ENCODE measurements at places on chromosomes 16 and 17. TPM values are rescaled to one million over a fixed set of nuclear protein-coding genes. Genes with fewer than 3 reads are reported as not detected.

DNA sequence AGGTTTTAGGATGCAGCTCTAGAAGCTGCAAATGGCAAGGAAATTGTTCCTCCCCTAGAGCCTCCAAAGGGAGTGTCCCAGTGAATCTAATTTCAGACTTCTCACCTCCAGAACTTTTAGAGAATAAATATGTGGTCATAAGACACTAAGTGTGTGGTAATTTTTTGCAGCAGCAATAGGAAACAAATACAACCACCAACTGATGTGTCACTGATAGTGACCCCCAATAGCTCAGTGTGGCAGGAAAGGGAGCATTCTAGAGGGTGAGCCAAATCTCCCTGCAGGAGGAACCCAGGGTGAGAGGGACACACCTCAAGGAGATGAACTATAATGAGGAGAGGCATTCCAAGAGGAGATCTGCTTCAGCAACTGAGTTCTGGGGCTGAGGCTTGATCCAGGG is 4.1 kb downstream of the CCL4L2 start:
- DNase-seq, result no peak

The PIK3R6 gene
- total RNA-seq, result not detected

DNA sequence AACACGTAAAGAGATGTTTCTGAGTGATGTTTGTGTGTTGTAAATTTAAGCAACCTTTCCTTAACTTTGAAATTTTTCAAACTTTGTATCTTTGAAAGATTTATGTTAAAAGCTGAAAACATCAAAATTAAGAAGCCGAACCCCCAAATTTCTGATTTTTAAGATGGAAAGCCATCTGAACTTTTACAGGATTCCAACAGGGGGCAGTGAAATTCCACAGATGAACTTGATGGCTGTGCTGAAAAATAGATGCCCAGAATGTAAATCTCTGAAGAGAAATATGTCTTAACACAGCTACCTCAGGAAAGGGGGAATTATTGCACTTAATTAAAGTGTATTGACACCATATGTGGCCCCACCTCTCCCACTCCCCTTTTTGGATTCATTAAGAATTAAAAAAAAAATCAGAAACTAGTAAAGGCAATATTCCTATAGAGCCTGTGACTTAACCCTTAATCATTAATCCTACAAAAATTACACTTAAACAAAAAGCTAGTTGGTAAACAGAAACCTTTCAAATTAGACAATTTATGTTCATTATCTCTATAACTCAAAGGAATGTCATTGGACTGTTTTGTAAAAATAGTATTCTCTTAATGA is 597.9 kb downstream of the KCNJ2 start:
- peak; percentile 33 for DNase-seq

The HSF5 gene
- total RNA-seq, result under 0.01 TPM

GRCh38 chr17:8537734-8538133 is 92.8 kb downstream of the MYH10 start:
- no peak for DNase-seq

GRCh38 chr17:81983639-81984373 is 6.4 kb downstream of the ASPSCR1 start:
- no peak for DNase-seq

The EPOP gene
- 0.33 TPM for total RNA-seq

- DNase-seq, result no peak
These were observed 7.0 kb downstream of the ZNF629 start for GRCh38 chr16:30780021-30780420.

DNA sequence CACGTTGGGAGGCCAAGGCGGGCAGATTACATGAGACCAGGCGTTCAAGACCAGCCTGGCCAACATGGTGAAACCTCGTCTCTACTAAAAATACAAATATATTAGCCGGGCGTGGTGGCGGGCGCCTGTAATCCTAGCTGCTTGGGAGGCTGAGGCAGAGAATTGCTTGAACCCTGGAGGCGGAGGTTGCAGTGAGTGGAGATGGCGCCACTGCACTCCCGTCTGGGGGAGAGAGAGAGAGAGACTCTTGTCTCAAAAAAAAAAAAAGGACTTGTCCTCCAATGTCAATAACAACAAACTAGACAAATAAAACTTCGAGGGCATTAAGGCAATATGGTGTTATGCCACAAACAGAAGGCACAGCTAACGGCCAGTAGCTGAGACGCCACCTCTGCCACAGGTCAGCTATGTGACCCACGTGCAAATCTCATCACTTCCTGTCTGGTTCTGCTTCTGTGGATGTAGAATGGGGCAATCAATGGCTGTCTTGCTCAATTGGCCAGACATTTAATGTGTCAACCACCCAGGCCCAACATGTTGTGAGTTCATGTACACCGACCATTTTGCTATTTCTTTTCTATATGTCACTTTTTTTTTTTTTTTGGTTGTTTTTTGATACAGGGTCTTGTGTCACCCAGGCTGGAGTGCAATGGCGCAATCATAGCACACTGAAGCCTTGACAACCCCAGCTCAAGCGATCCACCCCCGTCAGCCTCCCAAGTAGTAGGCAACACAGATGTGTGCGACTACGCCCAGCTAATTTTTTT is 834 bp upstream of the TXNDC11 start:
- DNase-seq, result peak; percentile 68

- DNase-seq, result peak; percentile 62
These were observed 544.5 kb upstream of the CDH11 start for GRCh38 chr16:65666132-65666941.

The DDX42 gene
- total RNA-seq, result 53.4 TPM

- peak; percentile 90 for DNase-seq
These were observed at the start of gene DPH1 for GRCh38 chr17:2029911-2030778. TSS of gene DPH1 (plus strand) at chr17:2030153. CDS start at chr17:2030170, 17 bp downstream.

The HSD17B2 gene
- total RNA-seq, result 0.33 TPM

The IRX5 gene
- total RNA-seq, result 0.17 TPM

DNA sequence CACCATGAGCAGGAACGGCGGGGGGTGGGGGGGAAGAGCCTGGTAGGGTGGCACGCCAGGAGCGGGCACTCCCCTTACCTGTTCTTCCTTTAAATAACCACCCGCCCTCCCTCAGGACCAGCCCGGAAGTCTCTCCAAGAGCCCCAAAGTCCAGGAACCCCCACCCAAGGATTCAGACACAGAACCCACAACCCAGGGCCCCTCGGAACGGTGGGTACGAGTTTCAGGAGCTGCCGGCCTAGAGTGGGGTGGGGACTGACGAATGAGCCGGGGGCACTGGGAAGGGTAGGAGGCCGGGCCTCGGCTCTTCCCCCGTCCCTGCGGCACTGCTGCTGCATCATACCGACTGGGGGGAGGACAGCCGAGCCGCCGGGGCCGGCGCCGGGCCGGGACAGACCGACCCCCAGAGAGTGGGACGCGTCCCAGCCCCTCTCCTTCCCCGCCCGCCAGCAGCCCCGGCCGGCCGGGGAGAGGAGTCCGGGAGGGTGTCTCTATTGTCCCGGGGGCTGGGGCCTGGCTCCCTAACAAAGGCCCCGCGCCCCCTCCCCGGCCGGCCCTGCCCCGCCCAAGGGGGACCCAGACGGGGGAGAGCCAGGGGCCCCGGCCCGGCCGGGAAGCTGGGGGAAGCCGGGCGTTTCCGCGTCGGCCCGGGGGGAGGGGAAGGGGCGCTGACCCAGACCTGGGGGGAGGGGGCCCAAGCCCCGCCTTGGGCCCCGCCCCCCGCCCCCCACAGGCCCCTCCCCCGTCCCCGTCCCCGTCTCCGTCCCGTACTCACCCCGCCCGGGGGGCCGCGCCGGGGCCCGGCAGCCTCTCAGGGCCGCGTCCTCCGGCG is 747 bp downstream of the ATXN7L3 start:
- peak; percentile 59 for DNase-seq

- DNase-seq, result no peak
These were observed 337.5 kb downstream of the SEC14L1 start for GRCh38 chr17:77478281-77478680.

DNA sequence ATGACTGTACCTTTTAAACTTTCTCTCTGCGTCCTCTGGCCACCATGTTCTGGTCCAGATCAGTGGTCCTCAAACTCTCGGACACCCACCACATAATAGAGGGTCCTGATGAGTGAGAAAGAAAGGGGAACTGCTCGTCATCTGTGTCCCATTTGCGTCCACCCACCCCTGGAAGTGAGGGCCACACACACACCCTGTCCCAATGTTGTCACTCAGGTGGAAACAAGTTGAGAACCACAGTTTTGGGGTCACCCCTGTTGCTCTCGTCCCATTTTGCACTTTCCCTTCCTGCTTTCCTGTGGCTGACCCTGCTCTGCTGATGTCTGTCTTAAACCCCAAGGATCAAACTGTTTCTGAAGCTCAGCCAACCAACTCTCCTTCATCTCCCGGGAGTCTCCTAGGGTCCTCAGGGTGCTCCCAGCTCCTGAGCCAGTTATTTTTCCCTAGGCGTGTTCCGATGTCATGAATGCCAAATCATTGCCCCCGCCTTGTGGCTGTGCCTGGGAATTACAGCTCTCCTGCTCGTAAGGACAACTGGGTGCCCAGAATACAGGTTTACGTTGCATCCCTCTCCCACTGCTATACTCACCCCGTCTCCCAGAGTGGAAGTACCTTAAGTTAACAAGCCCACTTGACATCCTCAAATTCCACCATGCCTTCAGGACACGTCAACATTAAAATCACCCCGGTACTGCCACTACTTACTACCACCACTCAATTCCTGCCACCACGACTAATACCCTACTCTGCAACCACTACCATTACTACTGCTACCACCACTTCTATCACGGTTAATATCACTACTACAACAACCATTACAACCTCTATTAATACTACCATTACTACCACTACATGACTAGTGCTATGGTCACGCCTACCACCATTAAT is 26.0 kb upstream of the HNF1B start:
- peak; percentile 63 for DNase-seq

DNA sequence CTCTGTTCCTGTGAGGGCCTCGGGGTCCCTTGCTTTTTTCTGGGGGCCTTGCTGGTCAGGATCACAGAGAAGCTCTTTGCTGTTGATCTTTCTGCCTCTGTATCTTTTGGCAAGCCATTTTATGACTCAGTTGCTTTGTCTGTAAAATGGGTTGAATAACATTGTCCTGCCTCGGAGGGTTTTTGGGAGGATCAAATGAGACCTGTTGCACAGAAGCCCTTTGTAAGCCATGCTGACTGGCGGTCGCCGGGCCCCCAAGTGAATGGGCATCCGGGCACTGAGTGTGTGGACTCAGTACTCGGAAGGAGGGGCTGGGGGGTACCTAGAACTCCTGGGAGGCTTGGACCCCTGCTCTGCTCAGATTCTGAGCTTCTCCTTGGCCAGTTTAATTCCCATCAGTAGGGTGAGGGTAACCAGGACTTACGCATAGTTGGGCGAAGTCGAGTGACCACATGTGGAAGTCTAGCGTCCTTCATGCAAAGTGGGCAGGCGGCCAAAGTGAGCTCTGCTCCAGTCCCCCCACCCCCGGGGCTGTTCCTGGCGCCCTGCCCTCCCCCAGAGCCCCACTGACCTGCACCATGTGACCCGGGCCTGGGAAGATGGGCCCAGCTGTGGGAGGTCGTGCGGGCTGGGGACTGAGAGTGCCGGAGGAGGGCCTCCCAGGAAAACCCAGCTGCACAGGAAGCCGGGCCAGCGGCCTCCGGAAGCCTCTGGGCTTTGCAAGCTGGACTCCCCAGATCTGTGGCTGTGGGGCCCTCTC is 284.0 kb downstream of the SEC14L1 start:
- peak; percentile 95 for DNase-seq

DNA sequence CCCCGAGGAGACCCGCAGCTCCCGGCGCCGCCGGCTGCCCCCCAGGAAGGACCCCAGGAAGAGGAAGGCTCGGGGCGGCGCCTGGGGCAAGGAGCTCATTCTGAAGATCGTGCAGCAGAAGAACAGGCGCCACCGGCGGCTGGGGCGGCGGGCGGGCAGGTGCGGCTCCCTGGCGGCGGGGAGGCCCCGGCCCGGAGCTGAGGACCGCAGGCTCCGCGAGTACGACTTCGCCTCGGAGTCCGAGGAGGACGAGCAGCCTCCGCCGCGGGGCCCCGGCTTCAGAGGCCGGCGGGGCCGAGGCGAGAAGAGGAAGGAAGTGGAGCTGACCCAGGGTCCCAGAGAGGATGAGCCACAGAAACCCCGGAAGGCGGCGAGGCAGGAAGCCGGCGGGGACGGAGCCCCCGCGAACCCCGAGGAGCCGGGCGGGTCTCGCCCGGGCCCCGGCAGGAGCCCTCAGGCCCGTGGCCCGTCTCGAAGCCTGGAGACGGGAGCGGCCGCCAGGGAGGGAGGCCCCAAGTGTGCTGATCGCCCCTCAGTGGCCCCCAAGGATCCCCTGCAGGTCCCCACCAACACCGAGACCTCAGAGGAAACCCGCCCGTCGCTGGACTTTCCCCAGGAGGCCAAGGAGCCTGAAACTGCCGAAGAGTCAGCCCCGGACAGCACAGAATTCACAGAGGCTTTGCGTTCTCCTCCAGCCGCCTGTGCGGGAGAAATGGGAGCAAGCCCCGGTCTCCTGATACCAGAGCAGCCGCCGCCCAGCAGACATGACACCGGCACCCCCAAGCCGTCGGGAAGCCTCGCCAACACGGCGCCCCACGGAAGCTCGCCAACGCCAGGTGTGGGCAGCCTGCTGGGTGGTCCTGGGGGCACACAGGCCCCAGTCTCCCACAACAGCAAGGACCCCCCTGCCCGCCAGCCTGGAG is 22.3 kb upstream of the ZFPM1 start:
- peak; percentile 22 for DNase-seq

- peak; percentile 39 for DNase-seq
These were observed 31.2 kb downstream of the CHD9 start for GRCh38 chr16:53085931-53086421.

The HSF4 gene
- total RNA-seq, result 31.3 TPM

DNA sequence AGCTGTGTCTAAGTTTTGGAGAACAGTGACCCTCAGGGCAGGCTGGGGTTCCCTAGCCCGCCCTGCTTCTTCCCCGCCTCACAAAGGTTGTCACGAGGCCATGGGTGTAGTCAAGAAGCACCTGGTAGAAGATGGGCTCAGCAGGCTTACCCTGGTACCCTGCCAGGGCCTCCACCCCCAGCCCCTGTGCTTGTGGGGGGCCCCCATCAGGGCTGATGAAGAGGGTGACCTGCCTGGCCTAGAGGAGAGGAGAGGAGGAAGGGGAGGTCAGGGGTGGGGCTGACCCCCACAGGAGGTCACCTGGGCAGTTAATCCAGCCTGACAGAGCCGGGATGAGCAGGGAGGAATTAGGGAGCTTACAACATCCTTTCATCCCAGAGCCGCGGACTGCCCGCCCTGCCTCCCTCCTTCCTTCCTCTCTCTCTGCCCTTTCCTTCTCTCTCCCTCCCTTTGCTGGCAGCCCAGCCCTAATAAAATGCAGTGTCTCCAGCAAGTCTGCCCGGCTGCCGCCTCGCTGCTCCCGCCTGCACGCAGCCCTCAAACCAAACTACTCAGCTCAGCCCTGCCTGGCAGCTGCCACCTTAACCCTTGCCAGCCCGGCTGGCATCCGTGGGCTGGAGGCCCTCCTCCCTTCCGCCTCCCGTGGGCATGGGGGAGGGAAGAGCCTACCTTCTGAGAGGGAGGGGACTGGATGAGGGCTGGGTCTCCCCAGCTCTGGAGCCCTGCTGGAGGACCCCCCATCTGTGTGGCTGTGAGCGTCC is 7.2 kb downstream of the DLX3 start:
- DNase-seq, result no peak
